Endothelial cell (in vitro differentiated cells): ENCODE measurements at places on chromosomes 16 and 17.

- no peak for DNase-seq
These were observed 6.5 kb upstream of the NECAB2 start for GRCh38 chr16:83961591-83961990.

- no peak for DNase-seq
These were observed 88.0 kb upstream of the CBX4 start for GRCh38 chr17:79927136-79927661.

DNA sequence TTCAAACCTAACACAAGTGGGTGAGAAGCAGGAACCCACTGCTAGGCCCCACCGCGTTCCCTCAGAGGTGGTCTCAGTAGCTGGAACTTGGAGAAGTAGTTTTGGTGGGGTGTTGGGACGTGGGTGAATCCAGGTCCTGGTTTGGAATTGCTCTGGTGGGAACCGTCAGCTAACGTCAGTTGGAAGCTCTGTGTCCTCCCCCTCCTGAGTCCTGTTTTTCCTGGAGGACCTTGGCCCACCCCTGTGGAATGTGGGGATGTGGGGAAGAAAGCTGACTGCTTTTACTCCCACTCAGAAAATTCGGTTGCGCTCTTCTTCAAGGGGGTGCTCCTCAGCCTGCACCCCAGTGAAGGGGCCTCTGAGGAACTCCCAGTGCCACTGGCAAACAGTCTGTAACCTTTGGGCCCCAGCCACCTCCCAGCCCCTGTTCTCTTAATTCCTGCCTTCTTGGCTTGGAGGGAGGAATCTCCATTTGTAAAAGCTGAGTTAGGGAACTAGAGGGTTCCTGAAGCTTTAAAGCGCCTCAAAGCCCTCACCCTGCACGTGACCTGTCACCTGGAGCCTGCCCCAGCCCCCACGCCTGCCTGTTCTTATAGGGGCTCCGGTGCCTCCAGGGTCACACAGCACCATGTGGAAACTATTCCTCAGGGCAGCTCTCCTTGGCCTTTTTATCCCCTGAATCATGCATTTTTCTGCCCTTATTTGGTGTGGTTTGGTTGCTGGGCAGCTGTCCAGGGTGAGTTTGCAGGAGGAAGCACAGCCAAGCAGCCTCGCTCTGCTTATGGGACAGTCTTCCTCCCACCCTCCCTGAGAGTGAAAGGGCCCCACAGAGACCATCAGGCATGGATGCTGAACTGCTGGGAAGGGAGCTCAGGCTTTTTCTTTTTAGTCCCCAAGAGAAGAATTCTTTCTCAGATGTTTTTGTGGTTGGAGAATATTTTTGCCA, 16.2 kb upstream of the NAGLU start:
- DNase-seq = peak; percentile 59

DNA sequence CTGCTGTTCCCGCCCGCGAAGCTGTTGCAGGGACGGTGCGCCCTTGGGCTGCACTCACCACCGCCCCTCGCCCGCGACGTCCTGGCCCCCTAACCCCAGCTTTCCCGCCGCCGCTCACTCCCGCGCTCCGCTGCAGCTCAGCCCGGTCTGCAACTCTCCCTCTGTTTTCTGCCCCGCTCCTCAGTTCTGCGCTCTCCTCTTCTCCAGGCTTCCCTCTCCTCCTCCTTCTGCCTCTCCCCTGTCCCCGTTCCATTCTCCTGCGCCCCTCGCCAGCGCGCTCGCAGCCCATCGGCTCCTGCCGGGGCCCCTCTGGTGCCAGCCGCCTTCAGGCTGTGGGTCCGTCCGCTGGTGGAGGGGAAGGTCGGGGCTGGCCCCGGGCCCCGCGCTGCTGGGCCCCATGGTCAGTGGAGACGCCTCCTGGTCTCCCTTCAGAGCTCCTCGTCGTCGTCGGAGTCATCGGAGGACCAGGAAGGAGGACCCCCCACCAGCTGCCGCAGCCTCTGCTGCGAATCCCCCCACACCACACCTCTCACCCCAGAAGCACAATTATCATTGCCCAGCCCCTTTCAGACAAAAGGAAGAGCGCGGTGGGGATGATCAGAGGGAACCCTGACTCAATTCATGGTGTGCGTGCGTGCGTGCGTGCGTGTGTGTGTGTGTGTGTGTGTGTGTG, 223.2 kb upstream of the FOXF1 start:
- DNase-seq = no peak

GRCh38 chr16:13521356-13521755, 398.6 kb upstream of the ERCC4 start:
- no peak for DNase-seq

- no peak for DNase-seq
These were observed 402.7 kb upstream of the TNRC6C start for GRCh38 chr17:77555741-77556291.

- no peak for DNase-seq
These were observed 6.5 kb downstream of the ADAT1 start for GRCh38 chr16:75616521-75617010.

DNA sequence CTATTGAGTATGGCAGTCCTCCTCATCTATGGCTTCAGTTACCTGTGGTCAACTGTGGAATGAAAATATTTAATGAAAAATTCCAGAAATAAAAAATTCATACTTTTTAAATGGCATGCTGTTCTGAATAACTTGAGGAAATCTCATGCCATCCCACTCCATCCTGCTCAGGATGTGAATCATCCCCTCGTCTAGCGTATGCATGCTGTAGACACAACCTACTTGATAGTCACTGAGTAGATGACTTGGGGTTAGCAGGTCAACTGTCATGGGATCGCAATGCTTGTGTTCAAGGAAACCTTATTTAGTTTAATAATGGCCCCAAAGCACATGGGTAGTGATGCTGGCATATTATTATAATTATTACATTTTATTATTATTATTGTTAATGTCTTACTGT, 4.8 kb upstream of the VAC14 start:
- DNase-seq = no peak

DNA sequence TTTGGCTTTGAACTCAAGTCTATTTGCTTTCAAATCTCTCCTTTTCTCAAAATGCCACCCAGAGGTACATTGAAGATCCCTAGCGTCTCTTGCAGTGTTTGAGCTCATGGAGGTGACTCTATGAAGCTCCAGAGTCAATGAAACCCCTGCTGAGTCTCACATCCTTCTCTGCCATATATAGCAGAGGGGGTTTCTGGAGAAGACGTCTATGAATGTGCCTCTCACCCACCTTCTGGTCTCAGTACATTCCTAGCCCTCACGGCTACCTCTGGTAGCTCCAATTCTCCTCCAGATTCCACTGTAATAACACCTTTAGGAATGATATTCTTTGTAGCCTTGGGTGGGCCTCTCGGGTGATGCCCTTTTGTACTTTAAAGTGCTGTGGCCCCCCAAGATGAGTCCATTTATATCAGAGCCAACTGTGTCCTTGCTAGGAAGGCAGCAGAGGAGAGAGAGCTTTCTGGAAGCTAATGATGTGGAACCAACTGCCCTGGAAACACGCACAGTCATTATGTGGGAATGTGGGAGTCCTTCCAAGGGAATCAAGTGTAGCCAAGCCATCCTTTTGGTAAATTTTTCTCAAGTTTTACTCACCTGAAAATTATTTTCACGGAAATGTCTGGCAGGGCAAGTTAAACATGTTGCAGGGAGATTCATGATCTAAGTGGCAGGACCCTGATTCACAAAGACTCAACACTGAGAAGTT, 123.4 kb downstream of the ASIC2 start:
- DNase-seq = no peak

GRCh38 chr17:64185101-64185500, 55.2 kb upstream of the ERN1 start:
- no peak for DNase-seq

- no peak for DNase-seq
These were observed 1.4 kb downstream of the MRPS7 start for GRCh38 chr17:75263055-75263454.

DNA sequence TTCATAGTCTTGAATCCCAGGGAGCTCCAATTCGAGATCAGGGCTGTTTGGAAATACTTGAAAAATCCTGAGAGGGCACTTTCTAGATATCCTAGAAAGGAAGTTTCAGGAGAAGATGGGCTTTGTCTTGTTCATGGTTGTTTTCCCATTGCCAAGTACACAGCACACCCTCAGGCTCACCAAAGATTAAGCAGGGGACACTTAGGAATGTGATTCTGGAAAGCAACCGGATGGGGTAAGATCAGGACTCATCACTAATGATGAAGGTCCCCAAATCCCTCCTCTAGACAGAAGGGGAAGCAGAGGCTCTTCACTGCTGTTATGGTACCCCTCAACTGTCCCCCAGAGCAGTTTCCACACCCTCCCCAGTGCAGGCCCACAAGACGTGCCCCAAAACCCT, 40.7 kb downstream of the VAC14 start:
- no peak for DNase-seq

- no peak for DNase-seq
These were observed 108.5 kb upstream of the CACNG5 start for GRCh38 chr17:66726371-66726770.

DNA sequence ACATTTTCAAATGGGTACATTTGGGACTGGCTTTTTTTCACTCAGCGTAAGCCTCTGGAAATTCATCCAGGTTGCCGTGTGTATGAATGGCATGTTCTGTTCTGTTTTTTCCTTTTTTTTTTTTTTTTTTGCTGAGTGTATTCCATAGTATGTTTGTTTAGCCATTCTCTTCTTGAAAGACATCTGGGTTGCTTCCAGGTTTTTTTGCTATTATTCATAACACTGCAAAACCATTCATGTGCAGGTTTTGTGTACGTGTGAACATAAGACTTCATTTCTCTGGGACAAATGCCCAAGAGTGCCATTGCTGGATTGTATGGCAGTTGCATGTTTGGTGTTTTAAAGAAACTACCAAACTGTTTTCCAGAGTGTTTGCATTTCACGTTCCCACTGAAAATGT, 335.9 kb upstream of the TNRC6C start:
- DNase-seq = no peak

- no peak for DNase-seq
These were observed 117.5 kb downstream of the ASIC2 start for GRCh38 chr17:33175562-33175961.

DNA sequence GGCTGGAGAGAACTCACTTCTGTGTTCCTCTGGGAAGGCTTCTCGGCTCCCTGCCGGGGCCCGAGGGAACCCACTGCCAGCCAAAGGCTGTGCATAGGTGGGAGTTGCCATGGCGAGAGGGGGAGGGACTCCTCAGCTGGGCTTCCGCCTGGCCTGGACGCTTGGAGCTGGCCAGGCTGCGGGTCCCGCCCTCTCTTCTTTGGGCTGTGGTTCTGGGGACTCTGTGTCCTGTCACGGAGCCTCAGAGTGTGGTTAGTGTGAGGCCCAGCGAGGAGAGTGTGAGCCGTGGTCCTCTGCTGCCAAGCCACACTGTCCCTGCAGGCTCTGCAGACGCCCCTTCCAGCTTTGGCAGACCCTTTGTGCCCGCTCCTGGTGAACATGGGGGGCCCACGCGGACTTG, 123.1 kb downstream of the OR1D5 start:
- no peak for DNase-seq

- DNase-seq = no peak
These were observed 121.5 kb downstream of the PCTP start for GRCh38 chr17:55872374-55872773.

DNA sequence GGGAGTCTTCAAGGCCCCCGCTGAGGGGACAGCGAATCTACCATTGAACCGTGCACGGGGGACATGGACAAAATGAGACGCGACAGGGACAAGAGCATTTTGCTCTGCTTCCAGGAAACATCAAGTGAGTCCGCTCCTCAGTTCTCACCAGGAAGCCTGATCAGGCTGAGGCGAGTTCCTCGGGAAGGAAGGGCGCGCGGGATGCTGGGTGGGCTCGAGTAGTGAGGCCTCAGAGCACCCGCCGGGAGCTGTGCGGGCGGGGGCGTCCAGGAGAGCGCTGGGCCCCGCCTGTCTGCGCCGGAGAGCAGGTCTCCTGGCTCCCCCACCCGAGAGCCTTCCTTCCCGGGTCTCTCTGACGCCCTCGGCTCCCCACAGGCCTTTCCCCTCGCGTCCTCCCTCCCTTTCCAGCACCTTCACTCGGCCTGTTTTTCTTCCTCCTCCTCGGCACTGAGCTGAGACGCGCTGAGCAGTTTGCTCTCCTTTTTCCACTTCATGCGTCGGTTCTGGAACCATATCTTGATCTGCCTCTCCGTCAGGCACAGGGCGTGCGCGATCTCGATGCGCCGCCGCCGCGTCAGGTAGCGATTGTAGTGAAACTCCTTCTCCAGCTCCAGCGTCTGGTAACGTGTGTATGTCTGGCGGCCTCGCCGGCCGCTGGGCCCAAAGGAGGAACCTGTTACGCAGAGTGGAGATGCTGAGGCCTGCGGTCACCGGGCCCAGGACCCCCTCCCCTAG, 2.6 kb upstream of the HOXB5 start:
- no peak for DNase-seq

GRCh38 chr17:29929006-29929532, 959 bp downstream of the SSH2 start:
- peak; percentile 17 for DNase-seq

DNA sequence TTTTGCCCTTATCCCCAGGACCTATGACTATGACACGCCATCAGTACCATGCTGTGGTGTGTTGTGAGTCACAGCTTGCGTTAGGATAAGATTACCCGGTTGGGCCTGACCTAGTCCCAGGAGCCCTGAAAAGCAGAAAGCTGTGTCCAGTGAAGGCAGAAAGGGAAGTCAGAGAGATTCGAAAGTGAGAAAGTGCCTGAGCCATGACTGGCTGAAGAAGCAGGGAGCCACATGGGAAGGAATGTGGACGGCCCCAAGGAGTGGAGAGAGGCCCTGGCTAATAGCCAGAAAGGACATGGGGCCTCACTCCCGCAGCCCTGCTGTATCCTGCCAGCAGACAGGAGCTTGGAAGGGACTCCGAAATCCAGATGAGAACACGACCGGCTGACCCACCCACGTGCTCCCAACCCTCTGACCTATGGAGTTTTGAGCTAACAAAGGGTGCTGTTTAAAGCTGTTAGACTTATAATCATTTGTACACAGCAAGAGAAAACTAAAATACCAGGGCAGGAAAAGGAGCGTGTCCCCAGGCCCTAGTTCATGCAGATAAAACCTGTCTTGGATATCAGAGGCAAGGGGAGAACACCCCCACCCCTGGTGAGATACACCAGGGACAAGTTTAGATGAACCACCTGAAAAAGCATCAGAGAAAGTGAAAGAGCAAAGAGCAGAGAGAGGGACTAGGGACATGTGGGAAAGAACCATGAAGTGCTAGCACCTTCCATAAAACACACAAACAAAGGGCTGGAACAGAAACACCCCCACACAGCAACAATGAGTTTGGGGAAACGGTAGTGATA, 115.3 kb downstream of the SLC39A11 start:
- DNase-seq = no peak

DNA sequence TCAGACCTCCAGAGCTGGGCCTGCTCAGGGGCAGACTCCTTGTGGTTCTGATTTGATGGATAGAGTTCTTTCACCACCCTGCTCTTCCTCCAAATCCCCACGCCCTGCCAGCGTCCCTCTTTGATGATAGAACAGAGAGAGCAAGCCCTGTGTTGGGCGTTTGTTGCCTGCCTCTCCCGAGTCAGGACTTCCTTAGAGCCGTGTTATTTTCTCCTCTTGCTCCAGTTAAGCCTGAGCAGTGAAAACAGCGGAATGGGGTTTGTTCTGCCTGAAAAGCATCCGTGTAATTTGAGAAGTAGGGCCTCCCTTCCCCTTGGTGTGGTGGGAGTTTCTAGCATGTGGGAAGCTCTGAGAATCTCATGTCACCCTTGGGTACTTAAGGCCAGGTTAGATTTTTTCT, 22.1 kb downstream of the TMEM94 start:
- DNase-seq = no peak
